ENCODE measurements at places on chromosomes 4 and X. TPM values are rescaled to one million over a fixed set of nuclear protein-coding genes. Genes with fewer than 3 reads are reported as not detected.
A peak's percentile ranks its signal among the peaks of the same experiment; 100 is the strongest.

Gene HMX1
- total RNA-seq: not detected

Gene DOK7
- 0.95 TPM for total RNA-seq

Gene LRP2BP
- not detected for total RNA-seq

Gene VSIG1
- total RNA-seq: not detected

Gene NEUROG2
- not detected for total RNA-seq

GRCh38 chr4:109979920-109980717, 67.4 kb downstream of the EGF start:
- no peak overlapping the region for H3K4me3 ChIP-seq
- no peak for DNase-seq
- H3K27me3 ChIP-seq: no peaks in the 10 kb centered on the region
- H3K4me1 ChIP-seq: no peaks in the 10 kb centered on the region

GRCh38 chr4:134531013-134531412, 329.4 kb upstream of the PABPC4L start:
- no peak overlapping the region for H3K27ac ChIP-seq
- no peak for DNase-seq
- H3K27me3 ChIP-seq: no peaks in the 10 kb centered on the region
- no peaks in the 10 kb centered on the region for H3K4me1 ChIP-seq

DNA sequence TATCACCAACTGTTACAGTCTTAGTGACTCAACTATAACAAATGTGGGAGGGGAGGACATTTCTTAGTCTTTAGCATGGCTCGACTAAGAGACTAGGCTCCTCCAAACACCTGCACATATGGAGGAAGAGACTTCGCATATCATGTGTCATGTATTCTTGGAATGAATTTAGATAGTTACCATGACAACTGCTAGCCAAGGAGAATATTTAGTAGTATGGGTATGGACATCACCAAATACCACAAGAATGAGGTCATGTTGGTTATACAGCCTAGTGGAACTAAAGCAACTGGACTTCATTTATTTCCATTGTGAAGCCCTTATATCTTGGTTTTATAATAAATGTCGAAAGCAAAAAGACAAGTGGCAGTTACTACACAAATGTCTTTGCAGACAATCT, 512.3 kb downstream of the CFAP47 start:
- no peaks in the 10 kb centered on the region for H3K36me3 ChIP-seq
- H3K27me3 ChIP-seq: no peaks in the 10 kb centered on the region
- no peak overlapping the region for H3K27ac ChIP-seq
- no peaks in the 10 kb centered on the region for H3K4me1 ChIP-seq

GRCh38 chrX:40103565-40104323, 6.0 kb upstream of the BCOR start:
- peak overlapping the region; percentile 91 for H3K27ac ChIP-seq
- no peak for DNase-seq
- no peaks in the 10 kb centered on the region for H3K36me3 ChIP-seq
- peaks cover 50% of the 10 kb centered on the region for H3K4me1 ChIP-seq
- H3K4me3 ChIP-seq: no peak overlapping the region
- no peaks in the 10 kb centered on the region for H3K27me3 ChIP-seq

DNA sequence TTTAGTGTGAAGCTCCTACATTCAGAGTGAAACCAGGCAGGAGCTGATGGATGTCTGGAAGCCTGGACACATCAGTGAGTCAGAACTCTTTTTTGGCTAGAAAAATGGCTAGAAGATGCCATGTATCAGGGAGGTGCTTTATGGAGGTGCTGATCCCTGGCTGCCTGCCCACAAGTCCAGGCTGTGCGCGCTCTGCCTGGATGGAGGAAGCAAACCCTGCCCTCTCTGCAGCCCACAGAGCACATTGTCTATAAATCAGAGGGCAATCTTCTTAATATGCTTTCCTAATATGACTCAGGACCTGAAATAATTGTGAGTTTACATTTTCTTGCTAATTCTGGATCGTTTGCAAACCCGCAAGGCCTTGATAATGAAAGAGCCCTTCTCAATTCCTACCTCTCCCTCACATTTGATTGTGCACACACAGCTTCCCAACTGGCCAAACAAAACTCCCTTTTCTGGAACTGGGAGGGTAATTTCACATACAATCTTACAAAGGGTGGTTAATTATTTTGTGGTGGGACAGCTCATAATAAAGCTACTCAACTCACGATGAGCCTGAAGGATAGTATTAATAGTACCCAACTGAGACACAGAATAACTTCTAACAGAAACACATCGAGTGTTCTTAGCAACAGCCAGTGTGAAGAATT, 11.7 kb downstream of the MFAP3L start:
- no peaks in the 10 kb centered on the region for H3K27me3 ChIP-seq
- H3K36me3 ChIP-seq: no peaks in the 10 kb centered on the region
- H3K27ac ChIP-seq: no peak overlapping the region
- no peak overlapping the region for H3K4me3 ChIP-seq
- DNase-seq: no peak

DNA sequence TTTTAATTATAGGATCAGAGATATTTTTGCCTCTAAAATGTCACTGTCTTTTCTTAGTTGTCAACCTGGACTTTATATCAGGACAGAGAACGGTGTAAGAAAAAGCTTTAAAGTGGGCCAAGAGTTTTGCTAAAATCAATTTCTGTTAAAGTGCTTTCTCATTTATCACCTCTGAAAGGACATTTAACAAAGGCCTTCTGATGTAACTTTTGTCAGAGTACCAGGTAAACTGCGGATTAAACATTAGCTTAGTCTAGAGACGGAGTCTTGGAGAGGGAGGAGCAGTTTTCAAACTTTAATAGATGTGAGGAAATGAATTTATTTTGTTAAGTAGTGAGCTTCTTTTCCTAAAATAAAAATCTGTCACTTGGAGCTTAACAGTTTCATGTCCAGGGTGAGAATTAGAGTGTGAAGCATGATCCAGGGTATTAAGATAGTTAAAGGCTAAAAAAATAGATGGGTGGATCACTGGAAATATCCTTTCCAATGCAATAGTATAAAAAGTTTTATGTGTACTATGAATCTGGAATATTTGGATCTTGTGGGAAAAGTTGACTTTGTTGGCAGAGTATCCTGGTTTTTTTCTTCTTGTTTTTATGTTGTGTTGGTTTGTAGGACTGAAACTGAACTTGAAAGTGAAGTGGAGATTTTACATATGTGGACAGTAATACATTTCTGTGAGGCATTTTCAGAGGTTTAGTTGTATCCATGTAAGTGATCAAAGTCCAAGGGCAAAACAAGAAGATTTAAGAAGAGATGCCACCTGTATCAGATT, 33.6 kb upstream of the BMPR1B start:
- H3K4me1 ChIP-seq: no peaks in the 10 kb centered on the region
- DNase-seq: no peak
- no peak overlapping the region for H3K27ac ChIP-seq
- H3K36me3 ChIP-seq: no peaks in the 10 kb centered on the region
- no peaks in the 10 kb centered on the region for H3K27me3 ChIP-seq

- no peaks in the 10 kb centered on the region for H3K36me3 ChIP-seq
- no peak overlapping the region for H3K4me3 ChIP-seq
- no peak for DNase-seq
Measured at GRCh38 chr4:87042986-87043820, 108.4 kb downstream of the AFF1 start.

DNA sequence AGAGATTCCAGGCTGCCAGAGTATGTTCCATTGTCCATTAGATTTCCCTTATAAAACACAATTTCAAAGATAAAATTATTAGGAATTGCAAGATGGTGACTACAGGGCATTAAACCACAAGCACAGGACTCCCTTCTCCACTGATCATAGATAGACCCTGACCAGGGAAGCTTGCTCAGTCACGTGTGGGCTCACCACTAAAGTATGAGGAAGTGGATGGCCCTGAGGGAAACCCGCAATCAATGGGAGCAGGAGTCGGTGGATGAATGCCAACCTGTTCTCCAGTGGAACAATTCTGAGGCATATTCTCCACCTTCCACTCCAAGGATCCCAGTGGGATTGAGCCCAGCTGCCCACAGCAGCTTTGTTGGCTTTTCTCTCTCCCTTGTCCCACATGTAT, 515.7 kb downstream of the BCOR start:
- DNase-seq: no peak
- no peak overlapping the region for H3K27ac ChIP-seq
- no peak overlapping the region for H3K4me3 ChIP-seq
- no peaks in the 10 kb centered on the region for H3K27me3 ChIP-seq

- peak; percentile 9 for DNase-seq
- H3K27ac ChIP-seq: peak overlapping the region; percentile 99
- H3K27me3 ChIP-seq: no peaks in the 10 kb centered on the region
- peaks cover 19% of the 10 kb centered on the region for H3K4me1 ChIP-seq
- H3K36me3 ChIP-seq: no peaks in the 10 kb centered on the region
Measured at GRCh38 chr4:86934147-86934770, 552 bp upstream of the AFF1 start.

DNA sequence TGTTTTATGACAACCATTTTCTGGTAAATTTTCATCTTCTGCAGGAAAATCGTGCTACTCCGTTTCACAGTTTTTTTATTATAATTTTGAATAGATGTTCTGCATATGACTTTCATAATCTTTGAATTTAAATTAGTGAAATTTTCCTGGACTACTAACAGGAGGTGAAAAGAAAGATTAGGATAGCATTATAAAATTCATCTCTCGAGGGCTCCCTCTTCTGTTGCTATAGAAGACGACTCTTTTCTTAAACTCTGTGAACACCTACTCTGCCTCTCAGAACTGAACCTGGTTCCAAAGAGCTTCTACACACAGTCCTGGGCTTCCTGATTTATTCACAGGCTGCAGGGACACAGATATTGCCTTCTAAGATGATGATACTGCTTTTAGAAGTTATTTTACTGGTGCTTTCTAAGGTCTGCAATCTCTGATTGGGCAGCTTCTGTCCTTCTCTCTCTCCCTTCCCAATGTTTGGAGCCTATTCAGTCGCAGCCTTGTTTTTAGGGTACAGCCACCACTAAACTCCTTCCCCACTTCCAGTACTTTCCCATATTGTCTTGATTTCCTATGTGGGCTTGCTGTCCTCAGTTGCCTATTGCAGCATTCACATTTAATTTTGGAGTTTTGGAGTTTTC, 10.1 kb upstream of the SAP30 start:
- no peak overlapping the region for H3K27ac ChIP-seq
- no peaks in the 10 kb centered on the region for H3K36me3 ChIP-seq
- no peak overlapping the region for H3K4me3 ChIP-seq
- H3K27me3 ChIP-seq: no peaks in the 10 kb centered on the region
- no peak for DNase-seq

DNA sequence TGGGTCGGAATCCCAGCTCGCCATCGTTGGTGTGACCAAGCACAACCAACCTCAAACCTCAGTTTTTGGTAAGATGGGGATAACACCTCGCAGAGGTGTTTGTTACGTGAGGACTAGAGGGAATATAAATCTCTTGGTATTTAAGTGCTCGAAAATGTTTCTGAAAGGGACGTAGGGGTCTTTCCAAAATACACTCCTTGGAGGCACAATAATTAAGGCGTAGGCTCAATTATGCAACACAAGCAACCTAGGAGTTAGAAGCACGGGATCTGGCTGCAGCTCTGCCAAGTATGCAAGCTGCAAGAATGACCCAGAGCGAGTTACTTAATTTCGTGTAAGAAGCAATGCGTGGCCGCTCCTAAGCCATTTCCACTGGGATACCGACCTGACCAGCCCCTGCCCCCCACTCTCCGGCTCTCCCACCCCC, 552 bp downstream of the ADH5 start:
- peak; percentile 69 for DNase-seq
- H3K36me3 ChIP-seq: peaks cover 13% of the 10 kb centered on the region
- H3K4me1 ChIP-seq: no peaks in the 10 kb centered on the region
- peak overlapping the region; percentile 94 for H3K27ac ChIP-seq

DNA sequence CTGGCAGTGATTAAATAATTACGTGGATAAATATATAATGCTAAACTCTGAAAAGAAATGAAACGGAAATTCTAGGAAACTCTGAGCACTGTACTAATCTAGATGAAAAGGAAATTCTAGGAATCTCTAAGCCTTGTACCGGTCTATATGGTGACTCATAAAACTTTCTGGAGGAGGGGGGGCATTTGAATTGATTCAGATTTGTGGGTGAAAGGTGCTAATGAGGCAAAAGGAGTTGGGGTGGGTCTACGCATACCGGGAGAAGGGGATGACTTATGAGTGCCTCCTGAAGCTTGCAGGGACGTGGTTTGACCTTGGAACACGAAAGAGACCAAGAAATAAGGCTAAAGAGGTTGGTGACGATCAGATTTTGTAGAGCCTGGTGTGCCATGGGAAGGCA, 151.7 kb upstream of the CASK start:
- H3K27me3 ChIP-seq: no peaks in the 10 kb centered on the region
- H3K4me1 ChIP-seq: no peaks in the 10 kb centered on the region
- no peak for DNase-seq
- no peak overlapping the region for H3K27ac ChIP-seq
- no peaks in the 10 kb centered on the region for H3K36me3 ChIP-seq
- H3K4me3 ChIP-seq: no peak overlapping the region

DNA sequence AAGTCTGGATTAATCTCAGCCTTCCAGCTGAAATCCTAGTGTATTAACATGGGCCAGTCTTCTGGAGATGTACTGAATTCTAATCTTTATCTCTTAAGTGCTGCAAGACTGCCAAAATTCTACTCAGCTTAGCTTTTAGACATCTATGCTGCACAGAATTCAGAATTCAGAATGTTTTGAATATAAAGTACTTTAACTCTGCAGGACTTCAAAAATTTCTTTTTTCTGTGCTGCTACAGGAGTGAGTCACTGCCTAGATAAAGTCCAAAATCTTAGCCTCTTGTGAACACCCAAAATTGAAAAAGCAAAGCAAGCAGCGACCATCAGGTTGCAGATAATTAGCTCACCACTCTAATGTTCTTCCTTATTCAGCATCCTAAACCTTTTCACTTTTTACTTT, 1092.6 kb upstream of the PCDH10 start:
- H3K27me3 ChIP-seq: no peaks in the 10 kb centered on the region
- no peak for DNase-seq
- no peaks in the 10 kb centered on the region for H3K36me3 ChIP-seq

DNA sequence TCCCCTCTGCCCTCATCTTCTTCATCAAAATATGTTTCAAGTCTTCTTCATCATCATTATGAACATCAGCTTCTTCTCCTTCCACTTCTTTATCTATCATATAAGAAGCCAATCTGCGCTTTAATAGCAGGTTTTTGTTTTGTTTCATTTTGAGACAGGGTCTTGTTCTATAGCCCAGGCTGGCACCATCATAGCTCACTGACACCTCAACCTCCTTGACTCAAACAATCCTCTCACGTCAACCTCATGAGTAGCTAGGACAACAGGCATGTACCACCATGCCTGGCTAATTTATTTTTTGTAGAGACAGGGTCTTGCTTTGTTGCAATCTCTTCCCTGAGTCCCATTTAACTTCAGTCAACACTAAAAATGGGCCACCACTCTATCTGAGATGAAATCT, 27.0 kb downstream of the PRDM5 start:
- no peaks in the 10 kb centered on the region for H3K27me3 ChIP-seq
- no peak overlapping the region for H3K4me3 ChIP-seq
- no peaks in the 10 kb centered on the region for H3K4me1 ChIP-seq

DNA sequence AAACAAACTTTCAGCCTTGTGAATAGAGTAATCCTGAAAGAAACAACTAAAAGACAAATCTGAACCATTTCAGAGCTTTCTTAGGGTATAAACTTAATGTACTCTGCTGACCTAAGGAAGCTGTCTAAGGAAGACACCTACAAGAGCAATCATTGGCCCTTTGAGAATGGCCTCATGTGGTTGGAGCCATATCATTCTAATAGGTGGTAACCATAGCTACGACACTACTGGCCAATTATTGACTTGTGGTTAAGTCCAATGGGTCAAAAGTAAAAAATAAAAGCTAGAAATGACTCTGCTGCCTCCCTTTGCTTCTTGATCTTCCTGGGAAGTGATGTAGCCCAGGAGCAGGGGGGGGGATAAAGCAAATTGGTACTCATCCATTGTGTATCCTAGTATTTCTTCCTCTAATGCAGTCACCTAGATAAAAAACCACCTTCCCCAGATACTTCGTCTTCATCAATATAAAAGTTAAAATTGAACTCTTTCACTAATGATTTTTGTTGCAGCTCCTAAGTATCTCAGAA, 547.0 kb downstream of the ARAP2 start:
- no peak for DNase-seq
- H3K36me3 ChIP-seq: no peaks in the 10 kb centered on the region
- no peaks in the 10 kb centered on the region for H3K27me3 ChIP-seq
- H3K27ac ChIP-seq: no peak overlapping the region
- H3K4me1 ChIP-seq: no peaks in the 10 kb centered on the region
